ENCODE measurements at places on chromosomes 1 and 21. TPM values are rescaled to one million over a fixed set of nuclear protein-coding genes. Genes with fewer than 3 reads are reported as not detected.

Gene RGS13
- total RNA-seq: 0.22 TPM

Gene TNNT2
- total RNA-seq: 63.7 TPM

Gene CHI3L2
- 3.3 TPM for total RNA-seq

Gene MYBPHL
- total RNA-seq: 0.45 TPM

Gene LORICRIN
- not detected for total RNA-seq

Gene SIPA1L2
- total RNA-seq: 61.5 TPM

Gene S100A8
- 192 TPM for total RNA-seq

Gene RPTN
- not detected for total RNA-seq

All from sciatic nerve (tissue), 2 donors.